ENCODE measurements at places on chromosomes 5 and 9.

- DNase-seq, result no peak
These were observed 234.1 kb downstream of the FBXL7 start for GRCh38 chr5:15734058-15734457.

DNA sequence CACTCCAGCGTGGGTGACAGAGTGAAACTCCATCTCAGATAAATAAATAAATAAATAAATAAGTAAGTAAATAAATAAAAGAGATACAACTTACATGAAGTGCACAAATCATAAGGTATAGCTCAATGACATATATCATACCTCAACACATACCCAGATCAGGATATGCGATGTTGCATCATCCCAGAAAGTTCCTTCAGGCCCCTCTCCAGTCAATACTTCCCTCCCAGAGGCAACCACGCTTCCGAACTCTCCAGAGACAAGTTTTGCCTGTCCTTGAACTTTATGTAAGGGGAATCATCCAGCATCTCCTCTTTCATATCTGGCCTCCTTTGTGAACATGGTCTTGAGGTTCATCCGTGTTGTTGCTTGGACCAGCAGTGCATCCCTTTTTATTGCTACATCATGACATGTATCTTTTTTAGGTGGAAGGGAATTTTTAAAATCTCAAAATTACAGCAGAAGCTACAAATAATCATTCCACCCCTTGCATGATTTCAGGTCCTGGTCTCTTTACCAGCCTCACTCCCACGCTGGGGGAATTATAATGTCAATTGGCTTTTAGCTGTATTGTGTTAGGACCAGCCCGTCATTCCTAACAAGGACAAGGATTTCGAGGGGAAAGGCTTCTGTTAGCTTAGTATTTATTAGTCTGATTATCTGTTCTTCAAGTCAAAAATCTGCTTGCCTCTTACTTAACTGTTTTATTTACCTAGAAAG lies 32.9 kb upstream of the AOPEP start:
- DNase-seq, result no peak

DNA sequence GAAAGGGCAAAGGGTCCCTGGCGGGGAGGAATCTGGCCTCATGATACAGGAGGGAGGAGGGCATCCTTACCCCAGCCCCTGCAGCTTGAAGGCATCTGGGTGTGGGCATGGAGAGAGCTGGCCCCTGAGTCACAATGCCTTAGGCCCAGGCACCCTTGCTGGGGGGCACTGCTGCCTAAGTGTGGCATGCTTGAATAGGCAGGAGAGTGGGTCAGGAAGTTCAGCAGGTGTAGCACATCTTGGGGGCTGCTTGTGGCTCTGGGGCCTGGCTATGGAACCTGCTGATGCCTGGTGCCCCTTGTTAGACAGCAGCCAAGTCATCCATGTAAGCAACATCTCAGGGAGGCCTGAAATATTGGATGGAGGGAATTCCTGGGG lies 63.1 kb downstream of the HSPA4 start:
- DNase-seq, result no peak

DNA sequence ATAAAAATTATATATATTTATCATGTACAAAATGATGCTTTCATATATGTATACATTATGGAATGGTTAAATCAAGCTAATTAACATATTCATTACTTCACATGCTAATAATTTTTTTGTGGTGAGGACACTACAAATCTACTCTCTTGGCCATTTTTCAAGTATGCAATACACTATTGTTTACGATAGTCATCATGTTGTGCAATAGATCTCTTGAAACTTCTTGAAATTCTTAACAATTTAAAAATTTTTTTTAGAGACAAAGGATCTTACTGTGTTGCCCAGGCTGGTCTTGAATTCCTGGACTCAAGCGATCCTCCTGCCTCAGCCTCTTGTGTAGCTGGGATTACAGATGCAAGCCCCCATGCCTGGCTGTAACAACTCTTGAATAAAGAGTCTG lies 45.2 kb upstream of the SHOC1 start:
- no peak for DNase-seq

- no peak for DNase-seq
These were observed 139.4 kb upstream of the LMX1B start for GRCh38 chr9:126474206-126474765.

GRCh38 chr9:22382331-22382730 lies 64.3 kb upstream of the DMRTA1 start:
- no peak for DNase-seq

GRCh38 chr5:68086439-68086838 lies 129.1 kb upstream of the PIK3R1 start:
- DNase-seq, result no peak

GRCh38 chr5:169694091-169694625 lies 57.1 kb downstream of the DOCK2 start:
- DNase-seq, result no peak

GRCh38 chr5:155049569-155050383 lies 36.2 kb downstream of the KIF4B start:
- DNase-seq, result peak; percentile 82

DNA sequence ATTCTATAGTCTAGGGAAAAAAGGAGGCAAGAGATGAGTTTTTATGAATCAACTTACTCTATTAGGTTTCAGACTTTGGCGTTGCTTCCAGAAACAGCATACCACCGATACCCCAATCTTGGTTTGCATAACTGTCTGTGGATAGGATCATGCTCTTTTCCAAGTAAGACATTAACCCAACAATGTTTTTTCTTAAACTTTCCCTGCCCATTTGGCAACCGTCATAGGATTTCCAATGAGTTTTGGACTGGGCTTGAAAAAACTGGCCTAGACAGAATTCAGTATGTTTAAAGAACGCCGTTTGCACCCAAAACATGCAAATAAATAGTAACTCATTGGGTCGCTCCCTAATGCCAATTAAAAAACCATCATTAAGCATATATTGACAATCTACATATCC lies 106.0 kb downstream of the SMIM23 start:
- DNase-seq, result no peak

DNA sequence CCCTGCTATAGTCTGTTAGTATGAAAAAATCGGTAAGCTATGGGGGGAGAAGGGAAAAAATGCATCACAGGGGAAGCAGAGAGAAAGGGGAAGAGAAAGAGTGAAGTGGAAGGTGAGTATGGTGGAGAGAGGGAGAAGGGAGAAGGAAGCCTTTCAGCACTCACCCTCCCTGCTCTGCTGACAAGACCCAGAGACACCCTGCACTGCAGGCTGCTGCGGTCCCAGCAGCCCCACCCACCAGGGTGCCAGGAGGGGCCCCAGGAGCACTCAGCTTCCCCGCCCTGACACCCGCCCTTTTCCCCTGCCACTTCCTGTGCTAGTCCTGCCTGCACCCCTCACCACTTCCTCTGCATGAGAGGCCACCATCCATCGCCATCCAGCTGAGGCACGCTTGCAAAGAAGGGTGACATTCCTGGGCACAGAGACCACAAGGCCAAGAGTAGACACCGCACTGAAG lies 12.7 kb downstream of the STK10 start:
- DNase-seq, result no peak

DNA sequence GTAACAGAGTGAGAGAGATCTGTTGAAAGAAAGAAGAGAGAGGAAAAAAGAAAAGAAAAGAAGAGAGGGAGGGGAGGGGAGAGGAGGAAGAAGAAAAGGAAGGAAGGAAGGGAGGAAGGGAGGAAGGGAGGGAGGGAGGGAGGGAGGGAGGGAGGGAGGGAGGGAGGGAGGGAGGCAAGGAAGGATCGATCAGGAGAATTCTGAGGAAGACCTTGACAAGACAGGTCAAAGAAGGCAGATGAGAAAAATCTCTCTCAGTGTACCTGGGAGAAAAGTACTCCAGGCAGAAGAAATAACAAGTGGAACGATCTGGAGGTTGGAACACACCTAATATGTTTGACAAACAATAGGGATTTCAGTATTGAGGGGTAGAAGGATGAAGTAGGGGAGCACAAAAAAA lies 64.6 kb upstream of the SUSD1 start:
- DNase-seq, result no peak

DNA sequence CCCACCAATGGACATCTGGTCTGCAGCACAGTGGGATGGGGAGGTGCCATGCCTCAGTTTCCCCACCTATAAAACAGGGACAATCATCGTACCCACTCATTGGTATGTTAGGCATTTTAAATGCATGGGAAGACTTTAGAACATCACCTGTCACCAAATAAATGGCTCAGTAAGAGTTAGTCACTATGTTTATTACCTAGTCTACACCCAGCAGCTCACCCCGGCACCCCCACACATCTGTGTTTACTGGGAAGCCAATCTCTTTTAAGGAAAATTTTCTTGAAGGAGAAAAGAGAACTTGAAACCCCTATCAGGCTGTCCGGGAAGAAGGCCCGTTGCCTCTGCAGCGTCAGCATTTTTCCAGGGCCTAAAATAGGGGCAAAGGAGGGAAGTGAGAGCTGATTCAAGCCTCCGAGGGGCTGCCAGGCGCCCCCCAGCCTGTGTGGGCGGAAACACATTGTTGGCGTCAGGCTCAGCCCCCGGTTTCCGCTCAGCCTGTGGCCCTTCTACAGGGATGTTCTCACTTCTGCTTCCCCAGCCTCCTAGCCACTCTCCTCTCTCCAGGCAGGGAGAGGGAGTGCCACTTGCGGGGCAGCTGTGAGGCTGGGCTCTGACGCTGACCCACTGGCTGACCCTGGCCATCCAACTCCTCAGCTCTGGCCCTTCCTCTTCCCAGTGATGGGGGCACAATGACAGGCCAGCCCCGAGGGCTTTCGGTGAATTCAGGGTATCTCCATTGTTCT lies 4.6 kb downstream of the CSF1R start:
- peak; percentile 52 for DNase-seq

- DNase-seq, result no peak
These were observed 214.4 kb upstream of the PAPPA start for GRCh38 chr9:115939065-115939765.

DNA sequence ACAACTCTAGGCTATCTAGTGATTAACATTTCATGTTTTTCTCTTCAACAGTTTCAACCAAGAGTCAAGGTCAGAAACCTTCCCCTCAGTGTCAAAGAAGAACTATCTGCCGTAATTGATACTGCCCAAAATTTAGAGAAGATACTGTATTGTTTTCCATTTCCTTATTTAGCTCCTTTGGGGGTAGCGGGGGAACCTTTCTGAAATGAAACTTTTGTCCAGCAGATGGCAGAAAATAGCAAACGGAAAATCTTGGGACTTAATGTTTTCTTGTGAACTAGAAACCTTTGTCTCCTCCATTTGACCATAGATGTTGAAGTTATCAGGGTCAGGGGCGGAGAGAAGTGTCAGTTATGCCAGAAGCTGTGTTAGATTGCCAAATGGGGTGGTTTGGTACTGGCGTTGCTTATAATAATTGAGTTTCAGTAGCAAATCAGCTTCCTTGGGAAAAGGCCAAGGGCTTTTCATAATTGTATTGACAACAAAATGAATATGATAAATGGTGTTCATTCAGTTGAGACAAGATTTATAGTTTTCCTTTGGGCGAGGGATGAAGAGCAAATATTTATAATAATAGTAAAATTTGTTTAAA lies 101.7 kb upstream of the TLX3 start:
- no peak for DNase-seq

DNA sequence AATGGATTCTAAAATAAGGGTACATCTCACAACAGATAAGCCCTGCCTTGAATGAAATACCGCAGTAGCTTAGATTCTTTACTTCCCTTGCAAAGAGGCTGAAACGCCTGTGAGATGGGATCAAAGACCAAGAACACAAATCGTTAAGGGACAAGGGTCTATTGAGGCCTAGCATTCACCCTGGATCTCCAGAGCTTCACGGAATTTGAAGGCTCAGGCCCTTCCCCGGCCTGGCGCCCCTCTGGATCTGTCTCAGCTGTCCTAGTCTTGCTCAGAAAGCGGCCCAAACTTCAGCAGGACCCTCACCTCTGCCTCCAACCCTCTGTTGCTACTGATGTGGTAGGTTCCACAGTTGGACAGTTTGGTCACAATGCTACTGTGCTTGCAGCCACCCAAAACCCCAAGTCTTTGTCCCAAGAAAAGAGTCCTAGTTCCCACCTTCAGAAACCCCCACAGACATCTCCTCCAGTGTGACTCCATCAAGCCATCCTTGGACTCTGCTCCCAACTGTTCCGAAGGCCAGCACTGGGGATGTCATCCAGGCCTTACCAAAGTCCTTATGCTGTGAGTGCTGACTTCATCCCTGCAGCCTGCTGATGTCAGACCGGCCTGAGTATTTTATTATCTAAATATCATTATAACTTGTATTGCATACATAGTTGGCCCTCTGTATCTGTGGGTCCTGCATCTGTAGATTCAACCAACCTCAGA lies 9.4 kb downstream of the CORO2A start:
- no peak for DNase-seq

DNA sequence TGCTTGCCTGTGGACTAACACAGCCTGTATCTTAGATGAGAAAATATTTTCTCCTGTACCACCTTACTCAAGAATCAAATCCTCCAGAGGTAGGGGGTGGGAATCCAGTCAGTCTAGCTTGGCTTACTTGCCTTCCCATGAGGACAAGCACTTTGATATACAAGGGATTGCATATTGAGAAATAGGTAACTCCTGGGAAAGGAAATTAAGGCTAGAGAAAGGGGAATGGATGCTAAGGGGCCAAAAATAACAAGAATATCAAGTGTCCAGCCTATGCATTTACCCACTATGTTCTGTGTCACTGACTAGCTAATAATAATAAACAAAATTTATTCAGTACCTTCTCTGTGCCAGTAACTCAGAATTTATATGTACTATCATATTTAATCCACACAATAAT lies 21.4 kb upstream of the SNX2 start:
- DNase-seq, result no peak

GRCh38 chr9:137320555-137321384 lies 18.7 kb upstream of the NRARP start:
- DNase-seq, result peak; percentile 56

DNA sequence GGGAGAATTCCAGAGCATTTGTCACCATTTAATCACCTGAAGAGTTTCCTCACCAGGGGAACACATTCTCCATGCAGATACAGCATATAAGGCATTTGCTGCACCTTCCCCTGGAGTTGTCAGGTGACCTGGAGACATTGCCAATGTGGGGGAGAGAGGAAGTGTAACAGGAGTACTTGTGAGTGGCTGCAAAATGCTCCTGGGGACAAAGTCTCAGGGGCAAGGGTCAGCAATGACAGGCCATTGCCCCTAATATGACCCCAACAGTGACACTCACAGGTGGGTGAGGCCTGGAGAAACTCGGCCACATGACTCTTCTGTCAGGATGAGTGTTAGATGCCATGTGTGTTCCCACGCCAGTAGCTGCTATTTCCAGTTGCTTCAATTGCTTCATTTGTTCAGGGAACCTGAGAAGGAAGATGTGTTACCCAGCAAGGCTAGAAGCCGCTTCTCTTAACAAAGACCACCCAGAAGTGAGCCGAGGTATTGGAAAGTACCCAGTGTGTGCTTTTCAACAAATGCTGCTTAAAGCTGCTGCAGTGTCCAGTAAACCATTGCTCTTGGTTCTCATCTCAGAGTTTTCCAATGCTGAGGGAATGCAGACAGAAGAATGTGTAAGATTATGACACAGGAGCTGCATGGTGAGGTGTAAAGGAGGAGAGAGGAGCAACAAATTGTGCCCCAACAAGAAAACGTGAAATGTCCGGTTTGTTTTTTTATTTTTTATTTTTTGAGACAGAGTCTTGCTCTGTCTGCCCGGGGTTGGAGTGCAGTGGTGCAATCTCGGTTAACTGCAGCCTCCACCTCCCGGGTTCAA lies 128.2 kb upstream of the SLC44A1 start:
- DNase-seq, result no peak
